ENCODE measurements at places on chromosomes 16 and 17. TPM values are rescaled to one million over a fixed set of nuclear protein-coding genes. Genes with fewer than 3 reads are reported as not detected.

DNA sequence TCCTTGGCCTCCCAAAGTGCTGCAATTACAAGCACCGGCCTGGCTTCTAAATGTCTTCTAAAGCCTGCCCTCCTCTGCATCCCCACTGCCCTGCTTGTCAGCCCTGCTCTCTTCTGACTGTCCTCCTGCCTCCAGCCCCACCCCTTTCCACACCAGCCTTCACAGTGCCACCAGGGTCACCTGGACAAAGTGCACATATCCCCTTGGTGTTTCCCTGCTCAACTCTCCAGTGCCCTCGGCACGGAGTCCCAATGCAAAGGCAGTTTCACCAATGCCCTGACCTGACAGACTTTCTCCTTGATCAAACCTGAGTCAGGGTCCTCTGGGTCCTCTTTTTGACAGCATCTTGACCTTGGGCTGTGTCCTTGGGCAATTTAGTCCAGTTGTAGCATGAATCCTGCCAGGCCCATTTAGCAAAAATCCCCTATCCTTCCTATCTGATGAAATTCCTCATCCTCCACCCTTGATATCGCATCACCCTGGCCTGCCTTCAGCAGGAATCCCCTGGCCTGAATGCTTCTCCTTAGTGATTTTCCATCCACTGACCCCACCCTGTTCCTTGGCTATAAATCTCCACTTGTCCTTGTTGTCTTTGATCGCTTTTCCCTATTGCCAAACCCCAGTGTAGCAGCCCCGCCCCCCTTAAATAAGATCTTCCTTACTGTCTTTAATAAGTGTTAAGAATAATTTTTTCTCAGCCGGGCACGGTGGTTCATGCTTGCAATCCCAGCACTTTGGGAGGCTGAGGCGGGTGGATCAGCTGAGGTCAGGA lies 42.7 kb upstream of the ETV4 start:
- DNase-seq = no peak

- DNase-seq = no peak
Observed at GRCh38 chr16:15715221-15715620, 65.2 kb downstream of the NDE1 start.

DNA sequence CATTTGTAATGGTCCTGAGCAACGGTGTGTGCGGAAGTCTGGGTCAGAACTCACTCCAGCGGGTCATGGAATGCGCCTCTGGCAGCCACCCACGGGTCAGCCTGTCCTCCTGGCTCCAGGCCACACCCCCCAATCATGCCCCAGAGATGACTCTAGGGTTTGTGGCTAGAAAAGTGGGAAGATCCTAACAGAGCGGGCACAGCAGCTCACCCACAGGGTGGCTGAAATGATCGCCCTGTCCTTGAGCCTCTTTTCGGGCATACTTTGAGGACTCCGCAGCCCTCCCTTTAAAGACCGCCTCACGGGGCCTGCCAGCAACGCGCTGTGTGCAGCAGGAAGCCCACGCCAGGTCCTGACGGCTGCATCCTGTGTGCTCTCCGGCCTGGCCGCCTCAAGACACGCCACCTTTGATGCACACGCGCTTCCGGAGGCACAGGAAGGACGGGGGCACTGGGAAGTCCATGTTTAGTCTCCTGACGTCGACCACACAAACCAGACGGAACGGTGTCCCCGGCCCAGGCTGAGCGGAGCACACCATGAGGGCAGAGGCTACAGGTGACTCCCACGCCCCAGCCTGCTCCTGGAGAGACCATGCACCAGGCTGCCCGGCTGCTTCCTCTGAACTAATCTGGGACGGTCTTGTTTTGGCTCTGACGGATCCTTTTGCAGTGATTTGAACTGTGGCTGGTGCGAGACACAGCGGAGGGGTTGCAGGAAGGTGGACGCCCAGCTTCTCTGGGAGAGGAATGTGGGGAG lies 92.9 kb downstream of the TBC1D16 start:
- DNase-seq = no peak

DNA sequence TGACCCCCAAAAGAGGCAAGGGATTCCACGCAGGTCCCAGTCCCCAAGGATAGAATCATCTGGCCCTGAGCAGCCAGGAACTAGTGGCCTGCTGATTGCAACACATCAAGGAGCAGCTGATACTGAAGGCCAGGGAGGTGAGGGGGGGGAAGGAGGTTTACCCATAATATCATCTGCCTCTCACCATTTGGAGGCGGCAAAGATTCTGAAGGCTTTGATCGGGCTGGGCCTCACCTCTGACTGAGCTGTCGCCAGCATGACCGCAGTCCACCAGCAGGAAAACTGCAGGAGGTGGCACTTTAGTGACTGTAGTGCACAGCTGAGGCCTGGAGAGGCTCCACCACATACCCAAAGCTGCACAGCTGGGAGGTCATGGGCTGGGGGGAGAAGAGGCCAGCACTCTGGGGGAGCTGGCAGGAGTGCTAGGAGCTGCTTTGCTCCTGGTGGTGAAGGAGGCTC lies 20.5 kb upstream of the ITGA3 start:
- DNase-seq = no peak

DNA sequence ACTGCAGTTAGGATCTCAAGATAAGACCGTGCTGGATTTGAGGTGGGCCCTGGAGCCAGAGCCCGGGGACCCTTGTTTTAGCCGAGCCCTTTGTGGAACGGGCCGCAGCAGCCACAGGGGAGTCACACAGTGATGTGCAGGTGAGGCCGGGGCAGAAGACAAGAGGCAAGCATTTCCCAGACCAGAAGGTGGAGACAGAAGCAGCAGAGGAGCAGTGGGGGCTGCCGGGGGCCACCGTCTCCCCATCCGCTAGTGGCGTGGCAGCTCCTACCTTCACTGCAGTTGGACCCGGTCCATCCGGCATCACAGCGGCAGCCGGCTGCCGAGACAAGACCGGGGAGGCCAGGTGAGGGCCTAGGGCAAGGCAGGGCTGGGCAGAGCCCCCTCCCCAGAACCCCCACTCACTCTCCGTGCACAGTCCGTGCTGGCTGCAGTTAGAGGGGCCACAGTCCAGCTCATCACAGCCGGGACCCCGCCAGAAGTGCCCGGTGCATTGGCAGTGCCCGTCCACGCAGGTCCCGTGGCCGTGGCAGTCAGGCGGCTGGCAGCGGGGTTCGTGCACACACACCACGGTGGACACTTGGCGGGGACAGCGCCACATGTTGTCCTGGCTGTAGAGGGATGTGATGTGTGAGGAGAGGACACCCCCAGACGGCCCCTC lies 6.0 kb downstream of the NAGPA start:
- DNase-seq = no peak

- peak; percentile 24 for DNase-seq
Observed at GRCh38 chr17:69672924-69673323, 258.4 kb downstream of the MAP2K6 start.

- no peak for DNase-seq
Observed at GRCh38 chr17:71488851-71489250, 632.0 kb upstream of the SOX9 start.

DNA sequence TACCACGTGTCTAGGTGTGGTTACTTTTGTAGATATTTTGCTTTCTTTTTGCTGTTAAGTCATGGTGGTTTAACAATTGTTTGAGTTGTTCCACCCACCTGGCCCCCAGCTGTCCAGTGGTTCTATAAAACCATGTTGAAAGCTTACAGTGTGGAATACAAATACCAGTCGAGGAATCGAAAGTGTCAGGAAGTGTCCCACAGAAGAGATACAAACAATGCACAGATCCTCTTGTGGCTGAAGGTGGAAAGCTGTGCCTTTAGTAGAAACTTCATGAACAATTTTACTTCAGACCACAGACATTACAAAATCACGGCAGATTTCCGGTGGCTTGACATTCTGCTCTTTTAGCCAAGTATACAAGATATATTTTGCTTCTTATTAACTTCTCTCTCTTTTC lies 782.4 kb upstream of the SOX9 start:
- DNase-seq = peak; percentile 67

DNA sequence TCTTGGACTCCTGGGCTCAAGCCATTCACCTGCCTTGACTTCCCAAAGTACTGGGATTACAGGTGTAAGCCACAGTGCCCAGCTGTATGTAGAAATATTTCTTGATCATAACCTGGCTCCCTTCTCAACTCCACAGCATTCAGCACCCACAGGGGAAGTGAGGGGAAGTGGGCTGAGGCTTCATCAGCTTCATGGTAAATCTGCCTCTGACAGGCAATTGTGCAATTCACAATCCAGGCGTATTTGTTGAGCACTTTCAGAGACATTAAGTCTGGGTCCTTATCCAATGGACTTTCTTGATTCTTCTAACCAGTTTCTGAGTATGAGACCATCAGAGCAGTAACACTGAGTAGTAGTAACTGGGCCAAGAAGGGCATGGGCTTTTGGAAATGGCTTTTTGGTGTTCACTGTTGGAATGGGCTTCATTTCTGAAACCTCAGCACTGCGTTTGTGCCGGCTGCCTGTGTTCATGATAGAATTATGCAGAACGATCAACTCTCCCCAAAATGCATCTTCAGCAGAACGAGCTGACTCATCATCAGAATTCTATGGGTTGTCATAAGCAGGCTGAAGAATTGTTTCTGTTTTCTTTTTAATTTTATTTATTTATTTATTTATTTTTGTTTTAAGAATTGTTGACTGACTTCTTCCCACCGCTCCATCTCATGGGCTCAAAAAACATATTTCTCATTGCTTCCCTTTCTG lies 28.9 kb downstream of the FAM20A start:
- no peak for DNase-seq

DNA sequence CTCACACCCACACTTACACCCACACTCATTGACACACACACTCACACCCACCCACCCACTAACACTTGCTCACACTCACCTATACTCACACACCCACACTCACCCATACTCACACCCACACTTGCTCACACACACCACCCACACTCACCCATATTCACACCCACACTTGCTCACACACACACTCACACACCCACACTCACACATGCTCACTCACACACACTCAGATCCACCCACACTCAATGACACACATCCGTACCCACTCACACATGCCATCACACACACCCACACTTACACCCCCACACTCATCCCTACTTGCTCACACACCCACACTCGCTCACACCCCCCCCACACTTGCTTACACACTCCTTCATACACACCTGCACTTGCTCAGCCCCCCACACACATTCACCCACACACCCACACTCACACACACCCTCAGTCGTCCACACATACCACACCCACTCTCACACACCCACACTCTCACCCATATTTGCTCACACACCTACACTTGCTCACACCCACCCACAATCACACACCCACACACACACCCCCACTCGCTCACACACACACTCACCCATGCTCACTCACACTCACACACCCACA lies 321.1 kb upstream of the N4BP1 start:
- DNase-seq = no peak

GRCh38 chr17:77601054-77601979 lies 357.2 kb upstream of the TNRC6C start:
- no peak for DNase-seq

- no peak for DNase-seq
Observed at GRCh38 chr17:61232871-61233270, 166.8 kb upstream of the TBX2 start.

DNA sequence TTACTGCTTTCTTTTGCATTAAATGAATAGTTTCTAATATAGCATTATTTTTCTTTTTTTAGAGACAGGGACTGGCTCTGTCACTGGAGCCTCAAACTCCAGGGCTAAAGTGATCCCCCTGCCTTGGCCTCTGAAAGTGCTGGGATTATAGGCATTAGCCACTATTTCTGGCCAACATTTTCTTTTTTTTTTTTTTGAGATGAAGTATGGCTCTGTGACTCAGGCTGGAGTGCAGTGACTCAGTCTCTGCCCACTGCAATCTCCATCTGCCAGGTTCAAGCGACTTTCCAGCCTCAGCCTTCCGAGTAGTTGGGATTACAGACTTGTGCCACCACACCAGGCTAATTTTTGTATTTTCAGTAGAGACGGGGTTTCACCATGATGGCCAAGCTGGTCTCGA lies 2.0 kb upstream of the DUXB start:
- peak; percentile 65 for DNase-seq

DNA sequence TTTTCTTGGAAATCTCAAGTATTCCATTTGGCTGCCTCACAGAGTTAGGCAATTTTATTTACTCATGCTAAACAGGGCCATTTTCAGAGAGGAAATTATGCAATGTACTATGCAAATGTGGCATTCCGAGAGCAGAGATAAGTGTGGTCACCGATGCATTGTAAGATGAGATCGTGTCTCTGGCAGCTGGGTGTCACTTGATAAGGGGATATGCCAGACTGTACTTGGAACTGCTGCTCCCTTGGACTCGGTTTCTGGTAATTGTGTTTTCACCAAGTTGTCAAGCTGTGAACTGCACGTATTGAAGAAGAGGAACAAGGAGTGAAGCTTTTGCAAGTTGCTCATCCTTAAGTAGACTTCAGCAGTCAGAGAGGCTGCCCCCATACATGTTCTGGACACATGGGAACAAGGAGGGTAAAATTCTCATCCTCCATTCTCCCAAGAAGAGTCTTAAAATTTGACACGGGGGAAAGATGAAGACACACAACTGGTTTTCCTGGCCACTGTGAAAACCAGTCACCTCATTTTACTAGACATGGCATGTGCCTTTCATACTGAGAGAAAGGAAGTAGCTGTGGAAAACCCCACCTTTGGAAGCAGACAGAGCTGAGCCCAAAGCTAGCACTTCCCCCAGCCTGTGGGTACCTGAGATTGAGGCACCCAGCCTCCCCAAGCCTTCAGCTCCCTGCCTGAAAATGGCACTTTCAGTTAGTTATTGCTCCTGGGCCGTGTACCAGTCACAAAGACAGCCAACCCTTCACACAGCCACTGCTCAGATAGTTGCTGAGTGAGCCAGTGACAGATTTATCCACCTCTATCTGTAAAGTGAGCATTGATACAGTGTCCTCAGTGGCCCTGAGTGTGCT lies 150.7 kb downstream of the SOCS1 start:
- DNase-seq = peak; percentile 64

DNA sequence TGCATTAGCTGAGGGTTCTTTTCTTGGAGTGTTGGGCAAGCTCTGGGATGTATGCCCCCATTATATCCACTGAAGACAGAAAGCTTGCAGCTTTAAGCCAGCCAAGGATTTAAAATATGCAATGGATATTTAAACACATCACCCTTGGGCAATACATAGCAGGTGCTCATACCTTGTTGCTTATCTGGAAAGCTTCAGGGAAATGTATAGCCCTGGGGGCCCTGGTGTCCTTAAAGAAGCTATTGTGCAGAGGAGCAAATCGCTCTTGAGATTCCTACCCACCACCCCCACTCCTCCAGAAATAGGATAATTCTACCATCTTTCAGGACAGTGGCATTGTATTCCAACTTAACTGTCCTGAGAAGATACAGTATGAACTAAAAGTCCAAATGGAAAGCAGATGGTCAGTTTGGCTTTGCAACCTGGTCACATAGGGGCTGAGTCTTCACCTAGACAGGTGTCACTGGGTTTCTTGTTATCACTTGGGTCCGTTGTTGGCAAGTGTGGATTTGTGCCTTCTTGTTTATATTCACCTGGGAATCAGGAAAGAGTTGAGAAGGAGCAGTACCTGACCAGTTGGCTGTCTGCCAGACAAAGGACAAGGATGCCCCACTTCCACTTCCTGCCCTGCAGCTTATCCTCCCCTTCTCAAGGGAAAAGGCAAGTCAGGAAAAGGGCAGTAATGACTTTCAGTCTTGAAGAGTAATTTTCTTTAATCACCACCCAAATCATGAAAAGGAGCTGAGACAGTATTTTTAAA lies 3.4 kb downstream of the ANKRD40CL start:
- no peak for DNase-seq

MT1G gene
- 8.2 TPM for total RNA-seq

CTRL gene
- total RNA-seq = 0.74 TPM

GSG1L gene
- not detected for total RNA-seq

CRLF3 gene
- 32.5 TPM for total RNA-seq

TP53TG3D gene
- total RNA-seq = 3.2 TPM

BCO1 gene
- not detected for total RNA-seq

ETV4 gene
- 27.7 TPM for total RNA-seq

TNP2 gene
- total RNA-seq = not detected

FZD2 gene
- total RNA-seq = 4.6 TPM

PSMD3 gene
- total RNA-seq = 185 TPM

ZSCAN10 gene
- not detected for total RNA-seq

CAPNS2 gene
- not detected for total RNA-seq

FSCN2 gene
- total RNA-seq = not detected

Data from Daoy (cell line).